ENCODE measurements at places on chromosomes 3 and 15.

DNA sequence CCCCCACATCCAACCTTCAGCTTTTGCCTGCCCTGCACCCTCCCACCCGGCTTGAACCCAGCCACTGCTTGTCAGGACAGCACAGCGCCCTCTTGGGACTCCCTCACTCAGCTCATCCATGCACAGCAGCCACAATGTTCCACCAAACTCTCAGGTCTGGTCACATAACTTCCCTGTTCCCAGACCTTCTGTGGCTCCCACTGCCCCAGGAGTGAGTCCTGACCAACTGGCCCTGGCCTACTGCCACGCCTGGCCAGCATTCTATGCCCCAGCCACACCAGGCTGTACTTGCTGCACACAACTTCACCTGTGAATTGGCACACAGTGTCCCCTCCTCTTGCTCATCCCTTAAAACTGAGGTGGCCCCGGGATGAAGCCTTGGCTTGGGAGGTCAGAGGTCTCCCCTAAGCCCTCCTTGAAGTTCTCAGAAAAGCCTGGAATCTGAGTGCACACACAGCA is 21.0 kb downstream of the PLXNB1 start:
- DNase-seq = no peak

DNA sequence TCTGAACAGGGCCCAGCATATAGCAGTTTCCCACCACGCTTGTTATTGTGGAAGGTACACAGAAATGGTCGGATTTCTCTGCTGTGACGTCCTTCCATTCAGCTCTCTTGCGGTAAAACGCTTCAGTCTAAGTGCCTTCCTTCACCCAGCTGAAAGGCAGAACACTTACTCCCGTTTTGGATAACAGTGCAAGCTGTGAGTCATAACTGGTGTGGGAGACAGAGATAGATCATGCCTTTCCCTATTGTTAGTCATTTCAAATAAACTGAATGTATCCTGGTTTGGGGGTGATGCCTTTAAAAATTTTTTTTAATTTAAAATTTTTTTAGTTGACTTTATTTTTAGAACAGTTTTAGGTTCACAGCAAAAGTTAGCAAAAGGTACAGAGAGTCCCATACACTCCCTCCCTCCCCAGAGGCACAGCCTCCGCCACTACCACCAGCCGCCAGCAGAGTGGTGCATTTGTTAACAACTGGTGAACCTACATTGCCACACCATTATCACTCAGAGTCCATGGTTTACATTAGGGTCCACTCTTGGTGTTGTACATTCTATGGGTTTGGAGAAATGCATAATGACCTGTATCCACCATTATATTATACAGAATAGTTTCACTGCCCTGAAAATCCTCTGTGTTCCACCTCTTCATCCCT is 94.9 kb upstream of the NSMCE3 start:
- DNase-seq = no peak

- DNase-seq = no peak
These were observed 820.9 kb upstream of the GRM7 start for GRCh38 chr3:6039971-6040370.

GRCh38 chr15:40198355-40199085 is 37.7 kb downstream of the BUB1B start:
- DNase-seq = no peak

GRCh38 chr3:170697908-170698307 is 112.0 kb upstream of the SLC7A14 start:
- no peak for DNase-seq

GRCh38 chr15:68816795-68817303 is 3.8 kb downstream of the ANP32A start:
- peak; percentile 44 for DNase-seq

DNA sequence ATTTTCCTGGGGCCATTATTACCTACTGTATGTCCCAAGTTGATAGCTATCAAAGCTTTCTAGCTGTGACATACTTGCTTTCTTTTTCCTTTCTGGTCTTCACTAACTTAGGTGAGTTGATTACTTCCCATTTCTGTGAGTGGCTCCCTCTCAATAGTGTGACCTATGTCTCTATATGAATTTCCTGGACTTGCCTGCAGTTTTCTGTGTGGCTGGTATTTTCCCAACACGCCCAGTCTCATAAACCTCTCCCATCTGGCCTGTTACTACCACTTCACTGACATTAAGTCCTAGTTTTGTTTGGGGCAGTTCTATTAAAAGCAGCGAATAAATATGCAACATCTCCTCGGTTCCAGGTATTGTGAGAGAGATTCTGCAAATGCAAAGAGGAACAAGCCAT is 671.2 kb downstream of the SI start:
- DNase-seq = no peak

- DNase-seq = no peak
These were observed 46.1 kb downstream of the ZNF589 start for GRCh38 chr3:48287034-48287433.

GRCh38 chr3:49104427-49105291 is at the start of gene QARS1:
Gene QARS1 (minus strand): TSS chr3:49104757. CDS start chr3:49104733, 24 bp downstream.
- peak; percentile 93 for DNase-seq

DNA sequence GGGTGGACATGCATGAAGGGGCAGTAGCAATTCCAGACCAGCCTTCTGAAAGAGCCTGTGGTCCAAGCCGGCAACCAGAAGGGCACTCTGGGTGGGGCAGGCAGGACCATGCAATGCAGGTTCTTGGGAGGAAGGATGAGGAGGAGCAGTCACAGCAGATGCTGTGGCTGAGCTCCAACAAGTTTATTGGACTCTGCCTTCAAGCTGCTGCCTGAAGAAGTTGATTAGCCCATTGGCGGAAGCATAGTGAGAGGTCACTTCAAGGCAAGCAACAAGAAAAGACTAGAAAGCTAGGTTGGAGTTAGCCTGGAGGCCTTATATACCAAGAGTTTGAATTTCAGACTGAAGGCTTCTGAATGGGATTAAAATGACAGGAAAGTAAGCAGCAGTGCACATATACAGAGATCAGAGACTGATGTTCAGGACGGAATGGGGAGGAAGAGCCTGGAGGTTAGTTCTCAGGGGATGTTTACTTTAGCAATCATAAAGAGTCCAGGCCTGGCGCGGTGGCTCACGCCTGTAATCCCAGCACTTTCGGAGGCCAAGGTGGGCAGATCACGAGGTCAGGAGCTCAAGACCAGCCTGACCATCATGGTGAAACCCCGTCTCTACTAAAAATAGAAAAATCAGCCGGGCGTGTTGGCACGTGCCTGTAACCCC is 39.9 kb downstream of the SFMBT1 start:
- DNase-seq = no peak

DNA sequence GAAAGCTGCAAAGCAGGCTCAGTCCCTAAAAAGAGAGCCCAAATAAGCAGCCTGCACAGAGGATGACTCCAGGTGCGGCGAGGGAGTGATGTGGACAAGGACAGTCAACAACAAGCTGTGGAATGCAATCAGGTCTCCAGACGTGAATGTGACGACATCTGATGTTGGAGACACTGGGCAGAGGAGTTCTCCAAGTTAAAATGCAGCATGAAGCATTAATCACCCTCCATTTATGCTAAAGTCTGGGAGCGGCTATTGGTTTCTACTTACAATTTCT is 316.7 kb downstream of the FGF12 start:
- DNase-seq = no peak

GRCh38 chr15:91882858-91883586 is 29.5 kb downstream of the SLCO3A1 start:
- no peak for DNase-seq

GRCh38 chr15:84955089-84955848 is 26.4 kb upstream of the PDE8A start:
- DNase-seq = peak; percentile 82

DNA sequence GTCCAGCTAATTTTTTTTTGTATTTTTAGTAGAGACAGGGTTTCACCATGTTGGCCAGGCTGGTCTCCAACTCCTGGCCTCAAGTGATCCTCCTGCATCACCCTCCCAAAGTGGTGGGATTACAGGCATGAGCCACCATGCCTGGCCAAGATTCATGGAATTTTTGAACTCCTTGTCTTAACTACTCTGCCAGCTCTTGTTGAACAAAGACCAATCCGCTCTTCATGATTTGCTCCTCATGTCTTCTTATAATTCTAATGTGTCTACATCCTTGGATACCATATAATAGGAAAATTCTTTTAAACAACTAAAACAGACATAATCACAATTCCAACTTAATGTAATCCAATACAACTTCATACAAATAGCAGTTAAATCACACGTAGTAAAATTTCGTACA is 21.3 kb downstream of the UBA5 start:
- no peak for DNase-seq

- DNase-seq = no peak
These were observed 118.3 kb downstream of the GALK2 start for GRCh38 chr15:49288391-49288790.

DNA sequence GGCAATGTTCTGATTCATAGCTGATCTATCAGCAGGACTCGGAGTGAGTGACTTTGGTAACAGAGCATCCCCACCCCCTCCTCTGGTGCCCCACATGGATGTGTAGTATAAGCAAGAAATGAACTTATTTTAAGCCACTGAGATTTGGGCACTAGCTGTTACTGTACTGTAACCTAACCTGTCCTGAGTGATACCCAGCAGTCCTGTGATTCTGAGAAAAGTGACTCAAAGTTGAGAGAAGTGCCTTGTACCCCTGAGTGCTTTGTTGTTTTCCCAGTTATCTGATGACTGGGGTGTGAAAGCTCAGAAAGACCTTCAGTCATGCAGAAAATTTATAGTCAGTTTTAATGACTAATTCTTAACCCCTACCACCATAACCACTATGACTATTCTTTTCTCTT is 439.9 kb upstream of the RBMS3 start:
- DNase-seq = no peak

- peak; percentile 73 for DNase-seq
These were observed 59.8 kb upstream of the KLHL25 start for GRCh38 chr15:85854345-85855097.

DNA sequence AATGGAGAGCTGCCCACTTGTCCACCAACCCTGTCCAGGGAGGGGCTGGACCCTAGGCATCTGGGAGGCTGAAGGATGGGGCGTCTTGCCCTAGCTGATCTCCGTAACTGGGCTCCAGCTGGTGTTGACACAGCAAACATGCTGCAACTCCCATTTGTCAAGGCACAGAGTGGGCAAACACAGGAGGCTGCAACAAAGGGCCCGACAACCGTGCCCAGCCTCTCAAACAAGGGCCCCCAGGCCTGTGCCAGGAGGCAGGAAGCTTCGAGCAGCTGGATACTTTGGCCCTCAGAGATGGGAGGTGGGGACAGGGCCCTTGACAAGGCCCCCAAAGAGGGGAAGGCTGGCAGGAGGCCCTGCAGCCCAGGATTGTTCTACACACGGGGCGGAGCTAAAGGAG is 64.2 kb upstream of the TMEM115 start:
- no peak for DNase-seq

- DNase-seq = no peak
These were observed 41.7 kb downstream of the SOX2 start for GRCh38 chr3:181753391-181753790.

- DNase-seq = no peak
These were observed 14.0 kb downstream of the FBXL22 start for GRCh38 chr15:63611177-63611576.

- DNase-seq = peak; percentile 51
These were observed 576.4 kb downstream of the FOXP1 start for GRCh38 chr3:71006810-71007785.

GRCh38 chr3:177053107-177053506 is 144.2 kb downstream of the TBL1XR1 start:
- DNase-seq = no peak

DNA sequence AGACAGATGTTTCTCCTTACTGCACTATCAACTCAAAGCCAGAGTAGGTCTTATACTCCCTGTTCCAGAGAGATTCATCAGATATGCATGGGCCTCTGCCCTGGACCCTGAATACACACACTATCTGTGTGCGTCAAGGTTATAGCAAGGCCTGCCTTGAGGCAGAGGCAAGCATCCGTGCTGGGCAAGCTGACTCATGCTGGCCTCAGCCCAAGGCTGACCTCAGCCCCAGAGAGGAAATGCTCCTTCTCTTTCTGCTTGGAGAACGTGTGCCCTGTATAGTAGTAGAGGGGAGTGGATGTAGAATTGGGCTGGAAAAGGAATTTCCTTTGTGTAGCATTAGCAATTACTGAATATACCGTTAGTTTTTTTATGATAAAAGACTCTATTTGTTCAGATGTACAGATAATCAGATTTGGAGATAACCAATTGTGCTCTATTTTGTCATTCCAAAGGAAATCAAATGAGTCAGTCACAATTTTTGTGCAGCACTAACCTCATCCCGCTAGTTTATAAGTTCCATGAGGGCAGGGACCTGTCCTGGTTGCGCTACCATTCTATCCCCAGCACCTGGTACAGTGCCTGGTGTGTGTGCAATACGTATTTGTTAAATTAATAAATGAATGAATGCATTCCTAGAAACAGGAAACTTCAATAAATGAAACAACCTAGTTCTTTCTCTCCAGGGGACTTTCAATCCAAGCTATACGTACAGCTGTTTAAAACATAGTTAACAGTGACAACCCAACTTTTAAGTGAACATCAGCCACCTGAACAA is 13.3 kb upstream of the PAQR9 start:
- DNase-seq = peak; percentile 91

DNA sequence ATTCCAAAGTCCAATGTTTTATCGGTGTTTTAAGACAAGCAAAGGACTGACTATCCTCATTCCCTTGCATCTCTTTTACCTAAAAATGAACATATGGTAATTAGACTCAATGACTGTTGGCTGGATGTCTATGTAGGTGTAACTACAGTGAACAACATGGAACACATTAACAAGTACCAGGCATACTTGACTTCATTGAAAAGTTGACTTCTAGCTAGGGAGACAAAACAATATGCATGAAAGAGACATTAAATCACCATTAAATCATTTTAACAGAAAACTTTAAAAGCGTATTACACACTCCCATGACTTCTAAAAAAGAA is 34.3 kb upstream of the ANPEP start:
- DNase-seq = no peak

DNA sequence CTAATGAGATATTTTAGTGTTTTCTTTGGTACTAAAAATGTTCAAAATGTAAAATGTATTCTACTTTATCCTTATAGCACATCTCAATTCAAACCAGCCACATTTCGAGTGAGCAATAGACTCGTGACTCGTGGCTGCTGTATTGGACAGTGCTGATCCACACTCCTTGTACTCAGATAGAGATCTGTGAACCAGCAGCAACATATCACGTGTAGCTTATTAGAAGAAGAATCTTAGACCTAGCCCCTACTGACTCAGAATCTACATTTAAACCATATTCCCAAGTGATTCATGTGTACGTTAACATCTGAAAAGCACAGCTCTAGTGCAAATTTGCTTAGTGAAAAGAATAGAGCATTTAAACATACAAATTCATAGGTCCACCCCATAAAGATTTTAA is 130.9 kb downstream of the IL1RAP start:
- peak; percentile 13 for DNase-seq

DNA sequence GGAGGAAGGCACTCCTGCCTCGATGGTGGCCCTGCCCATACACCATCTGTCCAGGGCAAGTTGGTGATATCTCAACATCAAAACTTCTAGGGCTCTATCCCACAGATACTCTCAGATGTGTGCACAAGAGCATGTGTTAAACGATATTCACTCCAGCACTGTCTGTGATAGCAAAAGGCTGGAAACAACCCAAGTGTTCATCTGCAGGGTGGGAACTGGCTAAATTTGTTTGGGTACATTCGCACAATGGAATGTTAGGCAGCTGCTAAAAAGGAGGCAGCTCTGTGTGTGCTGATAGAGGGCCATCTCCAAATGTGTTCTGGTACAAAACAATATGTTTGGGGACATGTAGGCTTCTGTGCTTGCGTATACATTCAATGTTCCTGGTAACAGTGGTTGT is 19.8 kb downstream of the IGDCC4 start:
- DNase-seq = no peak

GRCh38 chr3:152769523-152769922 is 65.4 kb upstream of the P2RY1 start:
- peak; percentile 91 for DNase-seq

- DNase-seq = no peak
These were observed 162.9 kb upstream of the FAM3D start for GRCh38 chr3:58829321-58830000.
